Psoas muscle (tissue), 8 donors: ENCODE measurements at places on chromosomes 6 and 20. TPM values are rescaled to one million over a fixed set of nuclear protein-coding genes. Genes with fewer than 3 reads are reported as not detected.

DNA sequence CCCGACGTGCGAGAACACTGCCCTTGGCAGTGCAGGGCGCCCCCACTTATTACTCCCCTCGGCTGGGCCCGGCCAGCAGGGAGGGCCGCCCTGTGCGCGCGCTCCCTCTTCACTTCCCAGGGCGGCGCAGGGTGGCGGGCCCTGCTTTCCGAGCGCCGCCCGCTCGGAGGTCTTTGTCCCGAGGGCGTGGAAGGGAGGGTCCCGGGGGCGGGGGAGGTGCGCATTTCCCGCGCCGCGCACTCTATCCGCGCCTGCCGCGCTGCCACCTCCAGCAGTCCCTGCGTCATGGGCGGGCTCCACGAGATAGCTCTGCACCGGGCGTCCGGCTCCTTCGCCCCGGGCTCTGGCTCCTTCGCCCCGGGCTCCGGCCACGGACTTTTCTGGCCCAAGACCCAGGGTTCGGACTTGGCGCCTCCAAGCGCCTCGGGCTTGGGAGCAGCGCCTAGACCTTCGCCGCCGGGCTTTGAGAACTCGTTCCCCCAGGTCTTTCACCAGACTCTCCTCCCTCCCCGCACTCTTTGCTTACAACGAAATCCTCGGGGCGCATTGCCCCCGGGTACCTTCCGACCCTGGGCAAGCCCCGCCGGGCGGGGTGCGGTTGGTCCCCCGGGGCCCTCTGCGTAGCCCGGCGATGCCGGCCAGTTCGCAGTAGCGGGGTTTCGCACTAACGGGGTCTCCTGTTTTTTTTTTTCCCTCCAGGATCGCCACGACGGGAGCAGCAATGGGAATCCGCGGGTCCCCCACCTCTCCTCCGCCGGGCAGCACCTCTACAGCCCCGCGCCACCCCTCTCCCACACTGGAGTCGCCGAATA lies 1.6 kb downstream of the TFAP2C start:
- peaks cover 6% of the 10 kb centered on the region for H3K4me1 ChIP-seq
- H3K27me3 ChIP-seq, result peaks cover 91% of the 10 kb centered on the region
- no peak overlapping the region for H3K27ac ChIP-seq
- no peak for DNase-seq
- no peaks in the 10 kb centered on the region for H3K36me3 ChIP-seq

DNA sequence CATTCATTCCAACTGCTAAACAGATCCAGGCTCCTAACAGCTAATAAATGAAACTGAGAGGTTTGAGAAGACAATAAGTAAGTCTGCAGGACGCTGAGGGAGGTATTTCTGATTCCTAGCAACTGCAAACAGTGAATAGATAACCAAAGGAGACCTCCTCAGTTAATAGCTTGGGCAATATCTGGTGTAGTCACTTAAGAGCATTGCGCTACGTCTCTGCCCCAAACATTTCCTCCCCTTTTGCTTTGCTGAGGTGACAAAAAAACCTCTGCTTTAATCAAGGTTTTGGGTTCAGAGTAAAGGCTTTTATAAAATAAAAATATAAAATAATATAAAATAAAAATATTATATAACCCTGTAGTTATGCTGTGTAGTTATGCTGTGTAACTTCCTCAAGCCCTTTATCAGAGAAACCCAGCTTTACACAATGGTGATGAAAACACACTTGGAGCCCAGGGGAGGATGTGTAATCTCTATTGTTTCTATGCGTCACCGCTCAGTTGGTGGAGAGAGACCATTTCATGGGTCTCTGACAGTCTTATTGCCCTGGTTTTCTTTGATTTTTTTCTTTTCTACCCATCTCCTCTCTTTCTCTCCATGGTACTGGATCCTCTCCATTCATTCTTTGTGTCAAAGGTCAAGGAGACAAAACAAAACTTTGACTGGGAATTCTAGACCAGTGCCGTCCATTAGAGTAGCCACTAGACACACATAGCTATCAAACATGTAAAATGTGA lies 18.9 kb upstream of the CALHM5 start:
- H3K4me3 ChIP-seq, result no peak overlapping the region
- no peak for DNase-seq
- H3K27me3 ChIP-seq, result no peaks in the 10 kb centered on the region
- no peaks in the 10 kb centered on the region for H3K4me1 ChIP-seq

DNA sequence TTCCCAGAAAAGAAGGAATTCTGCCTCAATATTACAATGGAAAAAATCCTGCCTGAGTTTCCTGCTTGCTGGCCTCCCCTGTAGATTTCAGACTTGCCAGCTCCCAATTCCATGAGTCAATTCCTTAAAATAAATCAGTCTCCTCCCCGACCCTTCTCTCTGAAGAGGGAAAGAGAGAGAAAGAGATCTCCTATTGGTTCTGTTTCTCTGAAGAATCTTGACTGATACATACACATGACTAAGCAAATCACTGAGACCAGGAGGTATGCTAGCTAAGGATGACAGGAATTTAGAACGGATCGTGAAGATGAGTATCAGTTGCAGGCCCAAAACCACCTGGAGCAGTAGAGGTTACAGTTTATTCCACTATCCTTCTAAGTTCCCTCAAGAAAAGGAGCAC lies 11.3 kb upstream of the RBM24 start:
- peak overlapping the region; percentile 83 for H3K27ac ChIP-seq
- no peak for DNase-seq
- H3K4me3 ChIP-seq, result no peak overlapping the region

DNA sequence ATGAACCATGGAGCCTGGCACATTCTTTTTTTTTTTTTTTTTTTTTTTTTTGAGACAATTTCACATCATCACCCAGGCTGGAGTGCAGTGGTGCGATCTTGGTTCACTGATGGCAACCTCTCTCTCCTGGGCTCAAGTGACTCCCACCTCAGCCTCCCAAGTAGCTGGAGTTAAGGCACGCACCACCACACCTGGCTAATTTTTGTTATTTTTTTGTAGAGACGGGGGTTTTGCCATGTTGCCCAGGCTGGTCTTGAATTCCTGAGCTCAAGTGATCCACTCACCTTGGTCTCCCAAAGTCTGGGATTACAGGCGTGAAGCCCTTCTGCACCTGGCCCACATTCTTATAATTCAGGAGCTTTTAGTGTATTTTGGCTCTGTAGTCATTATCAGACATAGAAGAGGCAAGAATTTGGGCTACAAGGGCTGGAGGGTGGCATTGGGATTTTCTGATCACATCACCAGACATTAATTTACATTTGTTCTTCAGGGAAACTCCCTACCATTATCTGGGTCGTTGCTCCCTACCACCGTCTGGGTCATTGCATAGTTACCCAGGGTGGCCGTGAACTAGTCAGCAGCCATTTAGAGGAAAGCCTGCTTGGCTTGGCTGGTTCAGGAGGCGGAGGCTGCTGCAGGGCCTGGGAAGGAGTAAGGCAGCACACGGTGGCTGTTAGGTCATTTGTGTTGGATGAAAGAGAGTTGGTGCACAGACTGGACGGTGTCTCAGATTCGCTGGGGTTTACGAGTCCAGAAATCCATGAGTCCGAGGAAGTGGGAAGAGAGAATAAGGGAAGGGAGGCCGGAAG lies 17.6 kb downstream of the ARID1B start:
- no peaks in the 10 kb centered on the region for H3K27me3 ChIP-seq
- peaks cover 73% of the 10 kb centered on the region for H3K4me1 ChIP-seq
- no peak for DNase-seq
- peak overlapping the region; percentile 38 for H3K27ac ChIP-seq

GRCh38 chr6:35216851-35217811 lies 3.4 kb downstream of the SCUBE3 start:
- peaks cover 38% of the 10 kb centered on the region for H3K27me3 ChIP-seq
- no peak overlapping the region for H3K4me3 ChIP-seq
- no peak overlapping the region for H3K27ac ChIP-seq

GRCh38 chr20:16714751-16715150 lies 15.1 kb upstream of the SNRPB2 start:
- DNase-seq, result no peak
- no peak overlapping the region for H3K4me3 ChIP-seq
- no peaks in the 10 kb centered on the region for H3K4me1 ChIP-seq
- H3K27ac ChIP-seq, result no peak overlapping the region
- no peaks in the 10 kb centered on the region for H3K27me3 ChIP-seq
- no peaks in the 10 kb centered on the region for H3K36me3 ChIP-seq

DNA sequence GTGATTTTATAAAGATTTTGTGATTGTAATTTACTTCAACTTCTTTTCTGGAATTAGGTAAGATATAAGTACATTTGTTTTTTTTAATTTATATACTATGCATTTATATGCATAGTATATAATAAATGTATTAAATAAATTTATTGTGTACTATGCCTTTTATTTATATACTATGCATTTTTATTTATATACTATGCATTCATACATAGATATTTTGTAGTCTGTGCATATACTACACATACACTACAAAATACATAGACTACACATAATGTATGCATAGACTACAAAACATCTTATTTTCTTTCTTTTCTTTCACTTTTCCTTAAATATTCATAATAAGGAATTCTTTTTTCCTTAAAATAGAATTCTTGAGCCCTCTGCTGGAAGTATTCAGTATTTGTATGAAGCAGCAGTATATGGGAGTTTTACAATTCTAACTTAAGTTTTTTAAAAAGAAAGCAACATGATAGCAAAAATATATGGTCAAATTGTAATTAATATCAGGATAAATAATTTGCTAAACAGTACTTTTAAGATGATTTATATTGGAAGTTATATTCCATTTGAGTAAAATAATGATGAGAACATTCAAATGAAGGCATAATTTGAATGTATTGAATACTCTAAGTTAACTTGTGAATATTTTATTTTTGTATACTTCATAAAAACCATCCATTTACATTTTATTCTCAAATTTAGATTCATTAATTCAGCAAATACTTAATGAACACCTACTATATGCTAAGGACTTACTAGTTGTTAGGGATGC lies 129.3 kb downstream of the KLHL32 start:
- DNase-seq, result no peak
- H3K27me3 ChIP-seq, result no peaks in the 10 kb centered on the region
- H3K4me1 ChIP-seq, result no peaks in the 10 kb centered on the region
- no peak overlapping the region for H3K4me3 ChIP-seq
- no peaks in the 10 kb centered on the region for H3K36me3 ChIP-seq

GRCh38 chr20:4102381-4102780 lies 87.0 kb upstream of the RNF24 start:
- H3K36me3 ChIP-seq, result no peaks in the 10 kb centered on the region
- no peaks in the 10 kb centered on the region for H3K27me3 ChIP-seq
- no peak overlapping the region for H3K4me3 ChIP-seq
- no peak overlapping the region for H3K27ac ChIP-seq
- DNase-seq, result no peak

PTGIS gene
- total RNA-seq, result 8.0 TPM

THBS2 gene
- 9.4 TPM for total RNA-seq

CDYL gene
- total RNA-seq, result 21.3 TPM
